ENCODE measurements at places on chromosomes 4 and X.

- no peak overlapping the region for H3K27ac ChIP-seq
- no peaks in the 10 kb centered on the region for H3K36me3 ChIP-seq
- DNase-seq, result peak; percentile 44
- H3K4me1 ChIP-seq, result peaks cover 9% of the 10 kb centered on the region
- no peak overlapping the region for H3K4me3 ChIP-seq
- no peaks in the 10 kb centered on the region for H3K27me3 ChIP-seq
Measured at GRCh38 chr4:24643774-24644520, 59.6 kb upstream of the DHX15 start.

GRCh38 chr4:43146198-43146597 lies 253.7 kb downstream of the GRXCR1 start:
- H3K4me3 ChIP-seq, result no peak overlapping the region
- no peaks in the 10 kb centered on the region for H3K36me3 ChIP-seq
- no peak for DNase-seq
- H3K27me3 ChIP-seq, result no peaks in the 10 kb centered on the region
- no peaks in the 10 kb centered on the region for H3K4me1 ChIP-seq
- no peak overlapping the region for H3K27ac ChIP-seq

DNA sequence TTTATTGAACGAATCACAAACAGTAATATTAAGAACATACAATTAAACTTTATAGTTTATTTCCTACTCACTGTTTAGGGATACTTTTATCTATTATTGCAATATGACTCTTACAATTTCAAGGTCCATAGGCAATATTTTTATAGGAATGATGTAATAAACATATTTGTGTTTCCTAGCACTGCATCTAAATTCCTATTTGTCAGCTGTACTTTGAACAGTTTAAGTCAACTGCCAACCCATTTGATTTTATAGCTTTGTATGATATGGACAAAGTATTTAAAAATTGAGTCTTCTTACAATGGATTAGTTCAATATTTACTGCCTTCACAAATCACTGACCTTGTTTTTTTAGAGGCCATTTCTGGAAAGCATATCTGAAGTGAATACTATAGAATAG lies 199.3 kb downstream of the PCDH7 start:
- DNase-seq, result no peak
- no peak overlapping the region for H3K4me3 ChIP-seq
- H3K36me3 ChIP-seq, result peaks cover 12% of the 10 kb centered on the region
- no peaks in the 10 kb centered on the region for H3K4me1 ChIP-seq
- H3K27me3 ChIP-seq, result no peaks in the 10 kb centered on the region
- H3K27ac ChIP-seq, result no peak overlapping the region

- H3K27me3 ChIP-seq, result peaks cover 53% of the 10 kb centered on the region
- no peaks in the 10 kb centered on the region for H3K4me1 ChIP-seq
- H3K36me3 ChIP-seq, result no peaks in the 10 kb centered on the region
- no peak overlapping the region for H3K4me3 ChIP-seq
Measured at GRCh38 chr4:46385946-46386345, 4.0 kb downstream of the GABRA2 start.

DNA sequence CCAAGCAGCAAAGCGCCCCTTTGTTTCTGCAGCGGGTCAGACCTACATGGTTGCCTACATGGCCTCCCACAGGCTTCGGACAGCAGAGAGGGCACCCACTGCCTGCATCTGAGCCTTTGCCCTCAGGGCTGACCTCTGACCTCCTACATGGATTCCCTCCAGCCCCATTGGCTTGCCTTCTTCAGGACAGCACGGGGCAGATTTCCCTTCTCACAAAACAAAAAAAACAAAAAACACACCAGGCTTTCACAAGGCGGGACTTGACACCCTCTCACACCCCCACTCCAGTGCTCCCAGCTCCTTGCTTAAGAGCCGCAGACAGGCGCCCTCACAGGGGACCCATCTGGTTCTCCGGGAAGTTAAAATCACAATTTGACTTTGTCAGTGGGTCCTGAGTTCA lies 32.9 kb downstream of the ZFYVE28 start:
- peaks cover 4% of the 10 kb centered on the region for H3K4me1 ChIP-seq
- H3K27ac ChIP-seq, result no peak overlapping the region
- H3K4me3 ChIP-seq, result no peak overlapping the region
- H3K36me3 ChIP-seq, result no peaks in the 10 kb centered on the region
- no peaks in the 10 kb centered on the region for H3K27me3 ChIP-seq
- no peak for DNase-seq

DNA sequence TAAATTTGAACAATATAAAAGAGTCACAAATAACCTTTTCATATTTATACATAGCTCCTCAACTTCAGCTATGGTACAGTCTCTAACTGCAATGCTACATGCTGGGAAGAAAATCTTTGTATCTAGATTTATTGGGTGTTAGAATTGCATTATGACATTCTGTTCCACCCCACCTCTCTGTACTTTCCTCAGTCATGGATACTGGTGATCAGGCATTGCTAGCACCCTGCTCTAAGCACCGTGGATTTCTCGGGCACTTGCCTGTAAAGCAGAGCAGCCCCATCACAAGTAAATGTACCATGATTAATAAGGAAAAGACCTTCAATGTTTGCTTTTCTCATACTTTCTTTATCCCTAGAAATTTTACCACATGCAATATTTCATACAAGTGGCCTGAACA lies 1028.9 kb upstream of the INTU start:
- H3K4me1 ChIP-seq, result no peaks in the 10 kb centered on the region
- no peak overlapping the region for H3K4me3 ChIP-seq

DNA sequence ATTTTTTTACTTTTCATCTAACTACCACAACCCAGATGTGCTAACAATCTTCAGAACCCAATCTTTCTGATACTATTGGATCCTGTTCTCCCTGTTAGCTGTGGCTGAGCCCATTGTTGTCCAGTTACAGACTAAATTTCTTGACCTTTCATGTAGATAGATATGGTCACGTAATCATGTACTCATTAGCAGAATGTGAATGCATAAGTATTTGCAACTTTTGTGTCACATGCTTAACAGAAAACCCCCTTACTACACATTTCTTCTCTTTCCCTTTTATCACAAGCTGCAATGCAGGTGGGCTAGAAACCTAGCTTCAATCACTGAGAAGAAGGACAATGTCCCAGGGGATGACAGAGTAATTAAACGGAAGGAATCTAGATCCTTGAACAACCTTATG lies 13.1 kb upstream of the FAM13A start:
- DNase-seq, result no peak
- H3K4me1 ChIP-seq, result no peaks in the 10 kb centered on the region

- no peaks in the 10 kb centered on the region for H3K27me3 ChIP-seq
- H3K4me1 ChIP-seq, result no peaks in the 10 kb centered on the region
- DNase-seq, result no peak
- peak overlapping the region; percentile 48 for H3K27ac ChIP-seq
- H3K36me3 ChIP-seq, result no peaks in the 10 kb centered on the region
- no peak overlapping the region for H3K4me3 ChIP-seq
Measured at GRCh38 chr4:153438916-153439756, 27.0 kb upstream of the TMEM131L start.

Data from cardiac muscle cell (in vitro differentiated cells and primary cell).